ENCODE measurements at places on chromosomes 6 and 20.

DNA sequence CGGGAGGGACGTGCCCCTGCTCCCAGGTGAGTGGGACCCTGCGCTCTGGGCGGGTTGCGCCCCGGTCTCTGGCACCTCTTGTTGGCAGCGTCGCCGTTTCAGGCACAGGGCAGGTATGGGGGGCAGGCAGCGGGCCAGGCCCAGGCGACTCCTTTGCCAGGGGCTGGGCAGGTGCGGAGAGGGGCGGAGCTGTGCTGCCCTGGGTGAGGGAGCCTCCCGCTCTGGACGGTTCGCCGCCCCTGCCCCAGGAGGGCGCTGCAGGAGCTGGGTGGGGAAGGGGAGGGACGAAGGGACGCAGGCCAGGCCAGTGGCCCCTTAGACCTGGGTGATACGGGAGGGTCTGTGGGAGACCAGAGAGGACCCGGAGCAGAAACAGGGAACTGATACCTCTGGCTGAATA is 663.9 kb upstream of the DEFB115 start:
- DNase-seq: no peak

GRCh38 chr6:66849843-66850242 is 1142.8 kb upstream of the EYS start:
- no peak for DNase-seq

GRCh38 chr6:45970326-45970725 is 45.3 kb downstream of the CLIC5 start:
- no peak for DNase-seq

DNA sequence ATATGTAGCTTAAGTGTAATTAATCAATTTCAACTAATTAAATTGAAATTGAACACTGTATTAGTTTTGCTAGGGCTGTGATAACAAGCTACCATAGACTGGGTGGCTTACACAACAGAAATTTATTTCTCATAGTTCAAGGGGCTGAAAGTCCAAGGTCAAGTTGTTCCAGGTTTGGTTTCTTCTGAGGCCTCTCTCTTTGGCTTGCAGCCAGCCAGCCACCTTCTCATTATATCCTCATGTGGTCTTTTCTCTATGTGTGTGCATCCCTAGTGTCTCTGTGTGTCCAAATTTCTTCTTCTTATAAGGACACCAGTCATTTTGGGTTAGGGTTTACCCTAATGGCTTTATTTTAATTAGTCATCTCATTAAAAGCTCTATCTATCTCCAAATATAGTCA is 611.7 kb downstream of the UTRN start:
- no peak for DNase-seq

DNA sequence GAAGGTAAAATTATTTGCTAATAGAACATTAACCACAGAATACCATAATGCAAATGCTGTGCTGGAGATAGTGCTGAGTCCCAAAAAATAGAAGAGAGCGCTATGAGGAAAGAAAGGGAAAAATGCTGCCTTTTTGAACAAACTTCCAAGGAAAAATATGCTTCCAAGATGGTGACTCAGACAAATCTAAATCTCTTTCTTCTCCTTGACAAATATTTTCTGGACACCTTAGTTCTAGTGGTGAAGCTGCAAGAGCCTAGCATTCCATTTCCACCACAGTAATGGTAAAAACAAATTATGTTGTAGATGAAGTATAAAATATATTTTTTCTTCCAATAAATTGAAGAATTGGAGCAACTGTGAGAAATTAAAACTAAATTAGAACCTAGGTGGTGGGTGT is 155.6 kb upstream of the TBX18 start:
- DNase-seq: no peak

DNA sequence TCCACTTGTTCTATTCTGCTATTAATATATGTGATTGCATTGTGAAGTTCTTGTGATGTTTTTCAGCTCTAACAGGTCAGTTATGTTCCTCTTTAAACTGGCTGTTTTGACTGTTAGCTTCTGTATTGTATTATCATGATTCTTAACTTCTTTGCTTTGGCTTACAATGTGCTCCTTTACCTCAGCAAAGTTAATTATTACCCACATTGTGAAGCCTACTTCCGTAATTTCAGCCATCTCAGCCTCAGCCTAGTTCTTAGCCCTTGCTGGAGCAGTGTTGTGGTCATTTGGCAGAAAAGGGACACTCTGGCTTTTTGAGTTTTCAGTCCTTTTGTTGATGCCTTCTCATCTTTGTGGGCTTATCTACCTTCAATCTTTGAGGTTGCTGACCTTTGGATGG is 440.2 kb downstream of the TBC1D32 start:
- DNase-seq: no peak

- peak; percentile 35 for DNase-seq
These were observed 1.2 kb downstream of the AKAP12 start for GRCh38 chr6:151240791-151241642.

DNA sequence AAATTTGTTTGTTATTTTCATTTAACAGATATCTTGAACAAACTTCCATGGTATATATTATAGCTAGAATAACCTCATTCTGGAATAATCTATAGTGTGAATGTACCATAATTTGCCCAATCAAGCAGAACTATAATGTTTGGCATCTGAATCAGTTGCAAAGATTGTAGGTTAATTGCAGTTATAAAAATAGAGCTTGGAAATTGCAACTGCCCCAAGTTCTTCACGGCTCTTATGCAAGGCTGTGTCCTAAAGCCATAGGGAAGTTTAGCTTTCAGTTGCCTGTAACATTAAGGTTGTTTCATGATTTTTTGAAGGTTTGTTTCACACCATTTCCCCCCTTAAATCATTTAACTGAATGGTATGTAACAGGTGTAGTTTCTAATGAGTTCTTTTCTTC is 19.4 kb downstream of the NQO2 start:
- DNase-seq: no peak

- DNase-seq: no peak
These were observed 174.7 kb downstream of the BMP7 start for GRCh38 chr20:57091748-57092111.

GRCh38 chr6:26403893-26404292 is 1.8 kb downstream of the BTN3A1 start:
- no peak for DNase-seq

DNA sequence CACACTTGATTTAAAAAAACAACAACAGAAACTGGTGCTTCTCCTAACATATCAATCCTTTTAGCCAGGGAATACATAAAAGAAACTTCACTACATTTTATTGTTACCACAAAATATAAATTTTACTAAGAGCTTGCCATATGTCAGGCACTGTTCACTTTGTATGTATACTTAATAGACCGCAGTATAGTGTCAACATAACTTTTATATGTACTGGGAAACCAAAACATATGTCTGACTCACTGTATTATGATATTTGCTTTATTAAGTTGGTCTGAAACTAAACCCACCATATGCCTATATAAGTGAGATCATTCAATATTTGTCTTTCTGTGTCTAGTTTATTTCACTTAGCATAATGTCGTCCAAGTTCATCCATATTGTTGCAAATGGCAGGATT is 108.4 kb downstream of the KLHL32 start:
- no peak for DNase-seq

DNA sequence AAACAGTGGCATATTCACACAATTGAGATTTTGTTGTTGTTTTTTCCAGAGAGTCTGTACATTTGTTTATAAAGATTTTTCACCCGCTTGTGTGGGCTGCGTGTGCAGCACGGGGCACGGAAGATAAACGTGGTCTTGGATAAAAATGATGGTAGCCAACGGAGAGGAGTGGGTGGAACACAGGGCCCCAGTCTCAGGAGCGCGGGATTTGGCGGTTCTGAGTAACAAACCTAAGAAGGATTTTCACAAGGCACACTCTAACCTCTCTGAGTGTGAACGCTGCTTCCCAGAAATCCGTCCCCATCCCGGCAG is 3.6 kb upstream of the BNIP5 start:
- DNase-seq: no peak

DNA sequence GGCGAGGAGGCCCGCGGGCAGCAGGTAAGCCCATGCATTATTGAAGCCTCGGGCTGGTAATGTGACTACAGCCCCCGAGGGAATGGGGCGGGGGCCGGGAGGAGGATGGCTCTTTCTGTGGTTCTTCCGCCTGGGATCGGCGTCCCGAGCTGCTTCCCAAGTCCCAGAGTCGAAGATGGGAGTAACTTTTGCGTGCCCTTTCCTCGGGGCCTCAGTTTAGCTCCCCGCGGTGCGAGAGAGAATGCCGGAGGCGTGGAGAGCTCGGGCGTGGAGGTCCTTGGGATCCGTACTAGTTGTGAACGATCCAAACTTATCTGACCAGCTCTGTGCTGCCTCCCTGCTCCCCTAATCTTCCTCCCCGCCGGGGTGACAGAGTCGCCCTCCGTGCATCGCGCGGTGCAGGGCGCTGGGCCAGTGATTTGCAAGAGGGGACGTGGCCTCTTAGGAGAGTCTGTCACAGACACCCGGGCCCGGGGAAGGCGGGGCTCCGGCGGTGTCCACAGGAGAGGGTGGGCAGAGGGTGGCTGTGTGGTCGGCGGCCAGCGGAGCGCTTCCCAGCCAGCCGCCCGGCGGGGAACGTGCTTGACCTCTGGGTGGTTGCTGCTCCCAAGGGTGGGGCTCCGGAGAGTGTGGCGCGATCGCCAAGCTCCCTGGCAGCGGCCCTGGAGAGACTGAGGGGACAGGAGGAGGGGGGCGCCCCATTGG is 815 bp downstream of the UTRN start:
- no peak for DNase-seq

GRCh38 chr20:2051946-2052345 is 49.7 kb upstream of the STK35 start:
- no peak for DNase-seq

- DNase-seq: no peak
These were observed 1.5 kb downstream of the APOBEC2 start for GRCh38 chr6:41054511-41054910.

DNA sequence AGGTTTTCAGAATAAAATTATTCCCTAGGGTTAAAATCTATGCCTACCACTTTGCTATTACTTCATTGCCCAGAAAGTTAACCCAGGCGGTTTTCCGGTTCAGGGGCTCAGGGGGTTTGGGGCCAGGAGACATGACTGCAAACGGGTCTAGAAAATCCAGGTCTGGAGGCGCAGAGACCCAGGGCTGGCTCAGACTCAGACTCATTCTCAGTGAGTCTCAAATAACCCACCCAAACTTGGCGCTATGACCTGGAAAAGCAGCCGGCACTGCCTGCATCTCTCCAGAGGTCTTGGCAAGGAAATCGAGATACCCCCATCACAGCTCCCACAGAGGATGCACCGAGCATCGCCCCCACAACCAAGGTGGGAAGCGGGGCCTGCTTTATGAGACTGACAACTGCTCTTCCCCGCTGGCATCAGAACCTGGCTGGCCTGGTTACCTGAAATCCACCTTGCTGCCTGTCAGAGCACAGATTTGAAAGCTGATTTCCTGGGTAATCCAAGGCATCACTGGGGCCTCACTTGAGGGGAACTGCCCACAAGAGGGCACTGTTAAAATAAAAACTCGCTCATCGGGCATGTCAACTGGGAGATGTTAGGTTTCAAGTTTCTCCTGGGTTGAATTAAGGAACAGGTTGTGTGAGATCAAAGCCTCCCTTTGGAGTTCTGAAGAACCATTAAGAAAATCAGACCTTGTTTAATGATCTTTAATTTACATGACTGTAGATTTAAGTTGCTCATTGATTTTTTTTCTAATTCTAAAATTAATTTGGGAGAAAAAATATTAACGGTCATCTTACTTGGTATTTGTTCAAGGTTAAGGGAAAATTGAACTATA is 55.1 kb downstream of the KIF16B start:
- peak; percentile 27 for DNase-seq

DNA sequence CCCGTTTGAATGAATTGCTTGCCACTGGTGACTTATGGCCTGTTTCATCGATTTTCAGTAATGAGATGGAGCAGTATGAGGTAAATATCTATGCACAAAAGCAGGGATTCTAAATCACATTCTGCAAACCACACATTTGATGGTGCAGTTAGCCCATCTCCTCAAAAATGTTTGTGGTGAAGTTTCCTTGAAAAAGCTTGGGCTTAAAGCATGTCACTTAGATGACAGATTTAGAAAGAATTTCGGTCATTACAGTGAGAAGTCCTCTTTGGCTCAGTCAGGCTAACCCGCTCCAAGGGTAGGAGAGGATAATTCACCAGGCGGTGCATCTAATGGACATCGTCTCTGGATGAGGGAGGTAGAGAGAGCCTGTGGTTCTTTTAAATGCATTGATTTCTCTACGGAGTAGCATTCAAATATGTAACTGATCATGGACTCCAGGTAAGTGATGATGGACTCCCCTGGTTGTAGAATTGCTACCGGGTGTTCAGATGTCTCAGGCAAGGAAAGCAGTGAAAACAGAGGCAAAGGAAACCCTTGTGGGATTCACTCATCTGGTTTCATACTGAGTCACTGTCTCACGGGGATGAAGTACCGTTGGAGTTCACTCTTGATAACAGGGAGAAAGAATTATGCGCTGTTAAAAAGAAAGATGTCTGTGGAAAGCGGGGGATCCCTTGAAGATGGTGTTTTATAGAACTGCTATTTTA is 65.3 kb downstream of the AIG1 start:
- no peak for DNase-seq

DNA sequence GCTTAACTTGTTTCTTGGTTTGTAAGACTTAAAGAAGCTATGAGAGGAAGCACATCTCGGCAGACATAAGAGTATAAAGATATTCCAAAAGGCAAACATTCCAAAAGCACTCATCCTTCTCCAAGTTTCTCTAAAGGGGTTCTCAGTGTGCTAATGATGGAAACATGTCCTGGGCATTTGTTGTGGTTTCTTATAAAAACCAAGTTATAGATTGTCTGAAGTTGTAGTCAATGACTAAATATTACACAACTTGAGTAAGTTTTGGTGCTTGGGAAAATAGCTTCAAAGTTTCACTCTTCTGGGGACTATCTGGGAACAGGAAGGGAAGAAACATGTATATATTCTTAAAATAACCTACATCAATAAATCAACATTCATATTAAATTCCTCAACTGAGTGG is 128.3 kb upstream of the TBX18 start:
- DNase-seq: no peak

DNA sequence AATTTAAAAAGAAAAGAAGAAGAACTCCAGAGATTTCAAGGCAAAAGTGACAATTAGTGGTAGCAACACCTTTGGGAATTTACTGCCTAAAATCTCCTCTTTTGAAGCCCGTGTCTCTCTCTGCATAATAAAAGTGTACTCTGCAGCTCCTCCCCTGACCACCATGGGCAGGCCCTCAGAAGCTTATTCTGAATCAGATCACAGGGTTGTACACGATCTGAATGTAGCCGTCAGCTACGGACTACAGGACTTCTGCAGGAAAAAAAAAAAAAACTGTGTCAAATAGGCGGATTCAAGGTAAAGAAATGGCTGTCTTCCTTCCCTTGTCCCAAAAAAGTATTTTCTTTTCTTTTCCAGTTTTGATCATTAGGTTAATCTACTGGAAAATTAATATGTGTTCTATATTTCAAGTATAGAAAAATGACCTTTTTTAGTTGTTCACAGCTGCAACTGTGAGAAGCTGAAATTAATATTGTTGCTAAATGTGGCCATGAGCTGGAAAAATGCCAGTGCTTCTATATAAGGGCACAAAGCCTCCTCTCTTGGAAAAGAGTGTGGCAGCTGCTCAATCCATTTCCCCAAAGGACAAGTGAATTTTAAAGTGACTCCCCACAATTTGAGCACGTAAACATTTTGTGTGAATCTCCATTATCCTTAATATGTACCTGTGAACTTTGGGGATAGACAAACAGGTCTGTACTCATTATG is 397.4 kb downstream of the C6orf118 start:
- no peak for DNase-seq
